ENCODE measurements at places on chromosomes 5 and 9. TPM values are rescaled to one million over a fixed set of nuclear protein-coding genes. Genes with fewer than 3 reads are reported as not detected.

GRCh38 chr5:75152860-75153259, 83.8 kb downstream of the ANKRD31 start:
- DNase-seq = no peak

- no peak for DNase-seq
Observed at GRCh38 chr5:138595180-138595795, 20.1 kb upstream of the HSPA9 start.

DNA sequence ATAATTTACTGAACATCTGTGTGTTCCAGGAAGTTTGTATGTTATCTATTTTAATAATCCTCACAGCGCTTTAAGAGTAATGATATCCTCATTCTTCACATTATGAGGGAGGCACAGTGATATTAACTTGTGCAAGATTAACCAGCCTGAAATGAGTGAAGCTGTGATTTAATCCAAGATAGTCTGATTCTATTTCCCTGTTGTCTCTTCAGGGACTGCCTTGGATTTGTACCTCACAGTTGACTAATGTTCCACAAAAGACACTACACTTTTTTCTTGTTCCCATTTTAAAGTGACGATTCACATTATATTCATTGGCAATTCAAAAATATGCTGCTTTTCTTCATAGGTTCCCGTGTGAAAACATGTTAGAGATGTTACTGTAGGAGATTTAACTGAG, 125.3 kb upstream of the GNA14 start:
- no peak for DNase-seq

GRCh38 chr5:39059064-39059463, 15.1 kb downstream of the RICTOR start:
- DNase-seq = no peak

- no peak for DNase-seq
Observed at GRCh38 chr5:32098291-32098690, 75.8 kb downstream of the GOLPH3 start.

DNA sequence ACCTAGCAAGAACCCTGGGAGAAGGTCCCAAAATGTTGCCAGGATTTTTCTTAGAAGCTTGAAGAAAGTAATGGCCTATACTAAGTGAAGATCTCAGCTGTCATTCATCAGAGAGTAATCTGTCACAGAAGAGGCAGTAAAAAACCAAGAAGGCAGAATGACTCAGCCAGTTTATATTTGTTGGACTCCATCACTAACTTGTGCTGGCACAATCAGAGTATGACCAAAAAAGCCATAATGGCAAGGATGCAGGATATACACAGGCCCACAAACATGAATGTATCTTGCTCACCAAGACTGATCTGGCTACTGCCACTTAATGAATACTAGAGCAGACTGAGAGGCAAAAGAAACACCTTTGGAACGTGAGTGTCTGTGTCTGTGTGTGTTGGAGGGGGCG, 104.0 kb upstream of the POU5F2 start:
- no peak for DNase-seq

PCDHB13 gene
- 0.16 TPM for total RNA-seq

HRCT1 gene
- total RNA-seq = not detected

KCNN2 gene
- 0.11 TPM for total RNA-seq

All from activated T-cell treated with anti-CD3 and anti-CD28 coated beads, Interleukin-2, amount 50 U/mL, for 4 hours (primary cell).